ENCODE measurements at places on chromosomes 16 and 17.
A peak's percentile ranks its signal among the peaks of the same experiment; 100 is the strongest.

DNA sequence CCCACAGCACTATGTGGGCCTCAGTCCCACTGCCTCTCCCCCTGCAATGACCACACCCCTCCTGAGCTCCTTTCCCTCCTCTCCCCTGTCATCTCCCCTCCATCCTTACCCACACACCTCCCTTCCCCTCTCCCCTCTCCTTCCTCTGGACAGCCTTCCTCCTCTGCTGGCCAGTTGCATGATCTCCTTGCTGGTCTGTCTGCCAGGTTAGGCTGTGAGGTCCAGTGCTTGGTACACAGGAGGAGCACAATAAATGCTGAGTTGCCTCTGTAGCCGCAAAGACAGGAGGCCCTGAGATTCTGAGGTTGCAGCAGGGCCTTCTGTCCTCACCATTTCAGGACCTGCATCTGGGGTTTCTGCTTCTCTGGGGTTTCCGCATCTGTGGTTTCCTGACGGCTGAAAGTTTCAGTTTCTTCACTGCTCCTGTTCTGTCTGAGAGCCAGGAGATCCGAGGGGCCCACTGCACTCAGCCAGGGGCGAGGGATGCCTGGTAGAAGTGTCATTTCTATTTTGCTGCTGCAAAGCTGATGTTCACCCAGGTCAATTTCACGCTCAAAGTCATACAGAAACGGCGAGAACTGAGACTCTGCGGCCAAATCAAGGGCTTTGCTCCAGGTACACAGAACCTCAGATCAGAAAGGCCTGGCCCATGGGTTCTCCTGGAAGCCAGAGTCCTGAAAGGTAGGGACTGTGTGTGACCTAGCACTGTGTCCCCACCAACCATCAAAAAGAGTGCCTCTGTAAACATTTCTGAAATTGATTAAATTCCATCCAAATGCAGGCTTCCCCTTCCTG, 4.6 kb upstream of the SLC12A3 start:
- DNase-seq, result peak; percentile 44

DNA sequence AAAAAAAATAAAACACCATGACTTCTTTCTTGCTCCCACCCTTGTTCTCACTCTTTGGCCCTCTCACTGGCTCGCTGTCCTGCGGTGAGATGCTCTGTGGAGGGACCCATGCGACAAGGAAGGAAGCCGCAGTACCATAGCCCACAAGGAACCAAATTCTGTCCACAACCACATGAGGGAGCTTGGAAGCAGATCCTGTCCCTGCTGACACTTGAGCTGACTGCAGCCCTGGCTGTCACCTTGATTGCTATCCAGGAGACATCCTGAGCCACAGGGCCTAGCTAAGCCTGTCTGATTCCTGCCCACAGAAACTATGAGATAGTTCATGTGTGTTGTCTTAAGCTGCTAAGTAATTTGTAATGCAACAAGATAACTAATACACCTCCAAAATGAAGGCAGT, 4.8 kb upstream of the MT2A start:
- DNase-seq, result no peak

- DNase-seq, result no peak
Measured at GRCh38 chr17:40577611-40578065, 12.4 kb upstream of the CCR7 start.

DNA sequence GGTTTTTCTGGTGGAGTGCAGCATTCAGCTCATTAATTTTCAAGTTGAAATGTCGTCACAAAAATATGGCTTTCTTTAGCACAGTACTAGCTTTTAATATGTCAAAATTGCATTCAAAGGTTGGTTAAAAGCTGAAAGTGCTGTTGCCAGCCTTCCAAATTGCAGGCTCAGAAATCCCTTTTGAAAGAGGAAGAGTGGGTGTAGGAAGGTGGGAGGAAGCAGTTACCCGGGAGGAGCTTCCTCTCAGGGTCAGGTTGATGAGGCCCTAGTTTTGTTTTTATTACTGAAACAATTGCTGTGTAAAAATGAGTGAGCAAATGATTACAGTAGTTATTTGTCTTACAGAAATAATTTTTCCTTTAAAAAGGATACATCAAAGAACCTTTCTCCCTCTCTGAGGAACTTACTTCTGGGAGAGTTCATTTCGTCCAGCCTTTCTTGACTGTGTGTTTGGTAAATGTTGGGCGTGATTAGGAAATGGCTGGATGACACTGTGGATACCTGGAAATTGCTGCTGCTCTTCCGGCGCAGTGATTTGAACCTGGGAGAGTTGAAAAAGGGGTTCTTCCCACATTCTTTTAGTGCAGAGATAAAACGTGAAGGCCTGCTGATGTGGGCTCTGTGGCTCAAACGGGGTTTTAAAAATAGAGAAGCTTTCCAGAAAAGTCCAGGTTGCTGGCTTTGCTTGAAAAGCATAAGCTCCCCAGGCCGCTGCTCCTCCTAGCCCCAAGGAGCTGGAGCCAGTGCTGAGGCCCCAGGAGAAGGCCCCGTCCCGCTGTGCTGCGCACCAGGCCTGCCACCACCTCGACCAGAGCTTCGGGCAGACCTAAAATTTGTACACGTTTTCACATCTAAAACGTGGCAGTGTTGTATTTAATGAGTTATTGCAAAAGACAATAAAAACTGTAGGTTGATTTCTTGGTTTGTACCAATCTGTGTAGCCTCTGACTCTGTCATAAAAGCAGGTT, 41.7 kb downstream of the SEC14L1 start:
- DNase-seq, result no peak

DNA sequence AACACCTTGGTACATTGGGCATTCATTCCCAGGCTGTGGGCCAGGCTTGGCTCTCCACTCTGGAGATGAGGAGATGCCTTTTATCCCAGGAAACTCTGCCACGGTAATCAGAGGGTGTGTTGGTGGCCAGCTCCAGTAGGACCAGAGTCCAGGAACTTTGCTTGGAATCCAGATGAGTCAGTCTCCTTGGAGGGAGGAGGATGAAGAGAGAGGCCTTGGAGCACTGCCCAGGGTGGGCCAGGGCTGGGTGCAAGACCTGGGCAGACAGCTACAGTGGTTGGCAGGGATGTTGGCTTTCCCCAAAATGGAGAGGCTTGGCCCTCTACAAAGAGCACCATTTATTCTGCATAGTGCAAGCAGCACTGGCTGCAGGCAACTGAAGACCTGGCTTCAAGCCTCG, 209.0 kb downstream of the RGS9 start:
- no peak for DNase-seq

- no peak for DNase-seq
Measured at GRCh38 chr16:19071811-19072777, 4.7 kb downstream of the COQ7 start.

GRCh38 chr17:27244491-27245223, 49.3 kb upstream of the WSB1 start:
- DNase-seq, result no peak

DNA sequence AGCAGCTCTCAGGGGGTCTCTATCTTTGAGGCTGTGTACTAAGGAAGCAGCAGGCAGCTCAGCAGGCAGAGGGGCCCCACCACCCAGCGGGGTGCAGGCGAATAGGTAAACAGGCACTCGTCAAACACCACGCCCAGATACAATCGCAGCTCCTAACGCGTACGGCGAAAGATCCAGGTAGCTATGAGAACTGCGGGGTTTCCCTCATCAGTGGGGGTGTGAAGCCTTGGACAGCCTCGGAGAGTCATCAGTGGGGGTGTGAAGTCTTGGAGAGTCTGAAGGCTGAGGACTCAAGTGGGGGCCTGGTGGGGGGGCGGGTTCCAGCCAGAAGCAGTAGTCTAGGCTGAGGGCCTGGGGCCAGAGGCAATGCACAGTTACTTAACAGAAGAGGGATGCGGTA, 69.0 kb downstream of the RTN4RL1 start:
- DNase-seq, result no peak

- no peak for DNase-seq
Measured at GRCh38 chr17:75288770-75289114, 491 bp downstream of the SLC25A19 start.

DNA sequence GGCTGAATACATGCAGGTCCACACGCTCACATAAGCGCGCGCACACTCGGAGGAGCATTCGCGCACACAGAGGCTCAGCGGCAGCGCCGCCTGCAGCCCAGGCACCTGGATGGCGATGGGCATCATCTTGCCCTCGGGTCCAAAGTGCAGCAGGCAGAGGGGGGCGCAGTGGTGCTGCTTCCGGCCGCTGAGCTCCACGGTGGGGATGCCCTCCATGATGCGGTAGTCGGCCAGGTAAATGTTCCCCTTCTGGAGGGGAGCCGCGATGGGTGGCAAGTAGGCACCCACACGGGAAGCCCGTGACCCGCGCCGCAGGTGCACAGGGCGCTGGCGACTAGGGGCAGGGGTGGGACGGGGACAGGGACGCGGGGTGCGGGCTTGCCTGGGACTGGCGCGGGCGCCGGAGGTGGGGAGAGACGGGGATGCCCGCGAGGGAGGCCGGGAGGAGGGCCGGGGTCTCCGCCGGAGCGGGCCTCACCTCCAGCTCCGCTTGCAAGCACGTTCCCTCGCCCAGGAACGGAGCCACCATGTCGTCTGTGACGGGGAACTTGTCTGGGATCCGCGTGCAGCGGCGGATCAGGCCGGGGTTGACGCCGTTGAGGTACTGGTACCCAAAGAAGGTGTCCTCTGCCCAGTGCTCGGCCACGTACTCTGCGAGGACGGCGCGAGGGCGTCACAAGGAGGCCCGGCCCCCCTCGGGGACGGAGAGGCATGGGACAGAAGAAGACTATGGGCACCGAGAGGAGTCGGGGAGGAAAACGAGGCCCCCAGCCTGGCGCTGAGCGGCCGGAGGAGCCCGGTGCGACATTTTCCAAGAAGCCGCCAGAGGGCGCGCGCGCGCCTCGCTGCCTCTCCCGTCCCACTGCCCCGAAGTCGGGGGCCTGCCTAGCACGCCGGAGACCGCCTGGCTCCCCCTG, 8.0 kb downstream of the ALOX12B start:
- DNase-seq, result peak; percentile 98

GRCh38 chr17:79778504-79779083, 646 bp downstream of the CBX2 start:
- DNase-seq, result peak; percentile 82

DNA sequence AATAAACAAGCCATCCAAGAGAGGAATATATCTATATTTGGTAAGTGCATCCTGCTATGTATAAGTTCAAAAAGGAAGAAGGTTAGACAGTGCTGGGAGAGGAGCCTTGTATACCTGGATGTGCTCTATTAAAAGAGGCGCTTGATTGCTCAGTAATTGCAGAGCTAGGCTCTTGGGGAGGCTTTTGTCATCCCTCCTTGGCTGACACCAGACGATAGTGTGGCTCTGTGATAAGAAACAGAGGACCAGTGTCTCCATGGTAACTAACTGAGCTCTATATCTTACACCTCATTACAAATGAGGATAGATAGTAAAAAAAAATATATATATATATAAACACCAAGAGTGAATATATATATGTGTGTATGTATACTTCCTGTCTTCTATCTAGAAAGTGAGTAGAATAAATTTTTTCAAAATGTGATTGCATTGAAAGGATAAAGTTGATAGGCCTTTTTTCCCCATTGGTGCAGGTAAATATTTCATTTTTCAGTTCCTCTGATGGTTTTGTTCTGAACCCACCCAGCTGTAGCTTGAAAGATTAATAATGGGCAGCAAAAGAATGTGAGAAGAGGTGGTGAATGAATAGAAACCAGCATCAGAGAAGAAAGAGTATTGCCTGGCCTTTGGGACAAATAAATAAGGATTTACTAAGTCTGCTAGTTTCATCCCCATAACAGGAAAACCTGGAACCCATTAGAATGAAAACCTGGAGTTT, 303.7 kb downstream of the ZFHX3 start:
- no peak for DNase-seq

DNA sequence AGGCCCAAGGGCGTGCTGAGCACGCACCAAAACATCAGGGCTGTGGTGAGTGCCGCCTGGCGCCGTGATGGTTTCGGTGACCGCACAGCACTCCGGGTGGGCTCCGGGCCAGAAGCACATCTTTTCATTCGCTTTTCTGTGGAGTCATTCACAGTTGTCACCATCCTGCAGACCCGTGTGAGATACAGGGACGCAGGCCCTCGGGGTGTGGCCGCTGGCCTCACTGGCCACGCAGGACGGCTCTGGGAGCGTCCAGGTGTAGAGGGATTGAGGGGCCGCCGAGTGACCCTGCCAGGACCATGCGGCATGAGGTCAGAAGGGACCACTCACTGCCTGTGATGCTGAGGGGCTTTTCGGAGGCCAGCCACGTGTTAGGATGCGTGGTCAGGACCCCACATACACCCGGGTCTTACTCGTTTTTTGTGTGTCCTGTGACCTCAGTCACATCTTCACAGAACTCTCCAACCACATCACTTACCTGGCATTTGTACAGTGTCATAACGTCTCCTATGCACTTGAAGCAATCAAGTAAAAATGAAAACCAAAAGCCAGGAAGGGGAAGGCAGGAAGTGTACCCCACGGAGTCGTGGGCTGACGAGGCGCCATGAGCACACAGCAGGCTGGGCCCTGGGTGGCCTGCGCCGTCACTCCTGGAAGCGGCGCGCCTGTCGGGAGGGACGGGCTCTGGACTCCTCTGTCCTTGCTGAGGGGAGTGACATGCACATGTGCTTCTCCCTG, 7.8 kb downstream of the ACSF3 start:
- no peak for DNase-seq

DNA sequence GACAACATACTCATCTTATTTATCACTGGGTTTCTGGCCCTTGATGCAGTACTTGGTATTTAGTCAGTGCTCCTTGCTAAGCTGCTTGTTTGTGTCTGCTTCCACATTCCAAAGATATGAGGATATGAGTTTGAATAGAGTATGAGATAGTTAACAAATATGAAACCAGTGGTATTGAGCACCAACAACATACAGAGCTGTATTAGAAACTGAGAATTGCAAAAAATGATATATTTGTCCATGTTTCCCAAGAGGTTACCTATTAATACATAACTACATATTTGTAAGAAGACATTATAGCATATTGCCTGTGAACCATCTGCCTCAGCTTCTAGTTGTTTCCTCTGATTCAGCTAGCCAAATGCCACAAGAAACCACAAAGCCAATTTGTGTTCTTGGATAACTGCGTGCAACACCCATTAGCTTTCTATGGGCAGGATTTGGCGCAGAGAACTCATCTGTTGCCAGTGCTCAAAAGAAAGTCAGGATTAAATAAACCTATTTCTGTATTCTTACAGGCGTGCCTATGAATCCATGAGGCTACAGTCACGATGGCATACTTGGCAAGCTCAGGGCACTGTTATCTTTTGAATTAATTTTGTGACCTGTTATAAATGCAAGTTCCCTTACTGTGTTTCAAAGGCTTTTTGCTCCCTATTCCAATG, 194.4 kb downstream of the MAP2K6 start:
- DNase-seq, result no peak

GRCh38 chr17:18963126-18964017, 11.4 kb downstream of the SLC5A10 start:
- no peak for DNase-seq

DNA sequence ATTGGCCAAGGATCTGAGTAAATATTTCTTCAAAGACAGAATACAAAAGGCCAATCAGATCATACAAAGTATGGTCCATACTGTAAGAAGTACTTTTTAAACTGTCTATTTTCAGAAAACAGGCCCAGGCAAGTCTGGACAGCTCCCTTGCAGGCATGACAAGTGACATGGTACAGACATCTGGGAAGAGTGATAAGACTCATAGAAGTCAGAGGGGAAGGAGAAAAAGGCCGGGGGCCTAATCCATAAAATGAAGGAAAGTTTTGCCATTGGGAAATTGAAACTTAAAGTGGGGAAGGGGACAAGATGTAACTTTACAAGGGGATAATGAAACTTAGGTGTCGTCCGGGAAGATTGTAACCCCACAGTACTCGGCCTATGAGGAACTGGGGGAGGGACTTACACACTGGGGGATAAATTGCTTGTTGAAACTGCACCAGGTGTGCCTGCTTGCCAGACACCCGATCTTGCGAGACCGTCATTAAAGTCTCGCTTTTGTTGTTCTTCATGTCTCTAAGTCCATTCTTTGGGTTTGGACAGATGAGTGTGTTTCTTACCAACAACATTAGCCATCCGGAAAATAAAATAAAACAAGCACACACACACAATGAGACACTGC, 684.0 kb downstream of the CDH11 start:
- no peak for DNase-seq
